ENCODE measurements at places on chromosomes 16 and 17.

DNA sequence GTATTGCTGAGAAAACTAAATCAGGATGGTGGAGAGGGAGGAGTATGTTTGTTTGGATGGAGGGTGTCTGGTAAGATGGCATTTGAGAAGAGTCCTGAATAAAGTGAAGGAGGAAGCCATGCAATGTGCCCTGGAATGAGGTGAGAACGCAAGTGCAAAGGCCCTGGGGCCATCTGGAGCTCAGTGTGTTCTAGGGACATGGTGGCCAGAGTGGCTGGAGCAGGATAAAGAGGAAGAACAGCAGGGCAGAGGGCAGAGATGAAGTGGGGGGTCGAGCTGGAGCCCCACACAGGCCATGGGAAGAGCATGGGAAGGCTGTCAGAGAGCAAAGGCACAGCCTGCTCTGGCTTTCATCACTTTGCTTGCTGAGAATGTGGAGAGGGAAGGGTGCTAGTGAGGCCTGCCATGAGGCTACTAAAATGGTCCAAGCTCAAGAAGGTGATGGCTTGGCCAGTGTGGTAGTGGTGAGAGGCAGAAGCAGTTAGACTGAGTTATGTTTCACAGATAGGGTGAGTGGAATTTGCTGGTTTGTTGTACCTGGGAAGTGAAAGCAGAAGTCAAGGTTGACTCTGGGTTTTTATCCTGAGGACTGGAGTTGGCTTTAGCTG, 234.1 kb downstream of the FOXL1 start:
- no peak for DNase-seq

DNA sequence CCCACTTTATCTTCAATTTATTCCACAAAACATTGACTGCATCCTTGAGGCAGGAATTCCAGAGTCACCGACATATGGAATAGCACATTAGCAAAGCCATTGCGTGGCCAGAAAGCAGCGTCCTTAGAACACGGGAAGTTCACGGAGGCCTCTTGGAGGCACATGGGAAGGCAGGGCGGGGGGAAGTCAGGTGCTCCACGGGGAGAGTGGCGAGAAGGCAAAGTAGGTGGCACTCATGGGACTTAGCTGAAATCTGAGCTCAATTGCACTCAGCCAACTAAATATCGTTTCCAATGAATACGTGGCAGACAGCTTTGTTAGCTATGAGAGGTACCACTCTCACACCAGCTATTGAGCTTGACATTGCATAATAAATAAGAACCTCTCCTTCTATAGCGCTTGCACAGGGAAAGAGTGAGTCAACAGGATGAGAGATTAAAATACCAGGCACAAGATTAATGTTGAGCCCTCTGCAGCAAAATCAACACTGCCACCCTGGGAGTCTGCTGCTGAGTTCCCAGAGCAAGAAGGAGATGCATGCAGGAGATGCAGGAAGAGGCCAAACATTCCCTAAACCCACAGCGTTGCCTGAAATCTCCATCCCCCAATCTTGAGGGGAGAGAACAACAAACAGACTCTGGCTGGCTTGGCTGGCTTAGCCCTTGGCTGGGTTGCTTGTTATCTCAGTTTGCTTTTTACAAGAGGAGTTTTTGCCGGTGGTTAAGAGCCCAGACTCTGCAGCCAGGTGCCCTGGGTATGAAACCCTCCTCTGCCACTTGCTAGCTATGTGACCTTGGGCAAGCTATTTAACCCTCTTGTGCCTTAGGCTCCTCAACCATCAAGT, 28.8 kb downstream of the ABCC12 start:
- peak; percentile 21 for DNase-seq

DNA sequence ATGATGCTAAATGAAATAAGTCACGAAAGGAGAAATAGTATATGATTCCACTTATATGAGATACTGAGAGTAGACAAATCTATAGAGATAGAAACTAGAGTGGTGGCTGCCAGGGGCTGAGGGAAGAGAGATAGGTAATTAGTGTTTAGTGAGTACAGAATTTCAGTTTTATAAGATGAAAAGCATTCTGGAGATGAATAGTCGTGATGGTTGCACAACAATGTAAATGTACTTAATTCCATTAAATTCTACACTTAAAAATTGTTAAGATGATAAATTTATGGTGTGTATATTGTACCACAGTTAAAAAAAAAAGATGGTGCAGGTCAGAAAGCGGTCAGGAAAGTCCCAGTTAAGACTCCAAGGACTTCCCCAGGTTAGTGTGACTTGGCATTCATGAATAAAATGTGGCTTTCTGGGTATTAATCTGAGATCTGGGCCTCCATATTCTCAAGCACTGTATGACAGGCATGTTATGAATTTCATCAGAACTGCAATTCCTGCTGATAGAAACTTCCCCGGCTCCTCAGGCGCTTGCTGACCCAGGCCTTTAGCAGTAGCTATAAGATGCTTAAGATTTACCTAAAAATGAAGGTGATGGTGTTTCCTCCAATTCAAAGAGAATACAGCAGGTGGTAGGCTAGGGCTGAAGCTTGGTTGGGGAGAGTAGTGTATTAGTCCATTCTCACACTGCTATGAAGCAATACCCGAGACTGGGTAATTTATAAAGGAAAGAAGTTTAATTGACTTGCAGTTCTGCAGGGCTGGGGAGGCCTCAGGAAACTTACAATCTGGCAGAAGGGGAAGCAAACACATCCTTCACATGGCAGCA, 115.3 kb upstream of the SOX9 start:
- no peak for DNase-seq

DNA sequence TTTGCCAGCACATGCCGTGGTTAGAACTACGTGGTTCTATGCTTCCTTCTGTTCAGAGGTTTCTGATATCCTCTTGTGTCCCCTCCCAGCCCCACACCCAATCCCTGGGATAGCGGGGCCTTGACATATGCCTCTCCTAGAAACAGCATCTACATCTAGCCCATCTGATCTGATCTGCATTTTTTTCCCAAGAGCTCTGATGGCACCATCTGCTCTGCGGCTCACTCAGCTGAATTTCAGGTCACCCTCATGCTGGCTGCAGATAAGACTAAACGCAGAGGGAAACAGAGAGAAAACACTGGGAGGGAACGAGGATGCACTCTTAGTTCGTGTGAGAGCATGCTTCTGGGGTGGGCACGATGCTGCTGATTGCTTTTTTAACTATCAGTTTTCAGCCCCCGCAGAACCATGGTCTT, 10.7 kb downstream of the WIPI1 start:
- DNase-seq: no peak

- no peak for DNase-seq
Observed at GRCh38 chr17:13387952-13388351, 213.8 kb downstream of the HS3ST3A1 start.

Measured in head of caudate nucleus (tissue), 42 donors.